ENCODE measurements at places on chromosomes 5 and 9. TPM values are rescaled to one million over a fixed set of nuclear protein-coding genes. Genes with fewer than 3 reads are reported as not detected.

Gene IFNB1
- not detected for total RNA-seq

Gene SYK
- total RNA-seq: 6.1 TPM

Gene WDR38
- not detected for total RNA-seq

Gene SLIT3
- 5.6 TPM for total RNA-seq

Gene ADAMTS19
- total RNA-seq: 0.34 TPM

Gene NMRK1
- 20.3 TPM for total RNA-seq

Gene ZBTB5
- 8.9 TPM for total RNA-seq

Gene LCN10
- total RNA-seq: not detected

Gene BHMT2
- 0.11 TPM for total RNA-seq

Gene BBLN
- total RNA-seq: 55.6 TPM

Gene FBP1
- not detected for total RNA-seq

Gene NUDT2
- 45.4 TPM for total RNA-seq

Gene SETX
- total RNA-seq: 29.3 TPM

Gene HTR1A
- not detected for total RNA-seq
